ENCODE measurements at places on chromosomes 3 and 15.

GRCh38 chr3:124352149-124352539 lies 360.2 kb upstream of the ROPN1 start:
- DNase-seq = no peak

- DNase-seq = no peak
These were observed 70.0 kb downstream of the ALCAM start for GRCh38 chr3:105436687-105437086.

DNA sequence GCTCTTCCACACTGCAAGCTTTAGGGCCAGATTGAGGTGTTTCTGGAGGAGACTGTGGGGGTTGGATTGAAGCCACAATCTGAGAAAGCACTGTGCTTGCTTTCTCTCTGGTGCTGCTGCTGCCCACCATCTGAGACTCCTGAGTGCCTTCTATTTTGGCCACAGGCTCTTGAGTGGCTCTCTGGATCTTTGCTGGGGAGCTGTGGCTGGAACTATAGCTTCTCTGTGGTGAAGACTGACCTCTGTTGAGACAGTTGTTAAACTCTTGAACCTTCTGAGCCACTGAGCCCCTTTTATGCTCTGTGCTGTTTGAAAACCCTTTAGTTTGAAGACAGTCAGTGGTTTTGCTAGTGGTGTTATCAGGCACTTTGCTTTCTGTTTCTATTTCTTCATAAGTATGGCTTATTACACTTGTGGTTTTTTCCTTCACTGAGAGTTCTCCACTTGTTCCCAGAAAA lies 108.7 kb upstream of the TSPAN3 start:
- DNase-seq = no peak

DNA sequence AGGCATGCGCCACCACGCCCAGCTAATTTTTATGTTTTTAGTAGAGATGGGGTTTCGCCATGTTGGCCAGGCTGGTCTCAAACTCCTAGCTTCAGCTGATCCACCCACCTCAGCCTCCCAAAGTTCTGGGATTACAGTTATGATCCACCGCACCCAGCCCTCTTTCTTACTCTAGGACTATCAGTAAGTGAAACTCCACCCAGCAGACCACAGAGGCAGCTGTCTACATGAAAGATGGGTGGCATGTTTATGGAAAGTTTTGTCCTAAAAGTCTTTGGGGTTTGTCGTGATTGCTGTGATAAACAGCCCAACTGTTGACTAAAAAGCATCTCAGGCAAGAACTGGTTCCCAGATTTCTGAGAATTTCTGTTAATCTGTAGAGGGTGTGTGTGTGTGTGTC lies 10.9 kb downstream of the ARL6IP5 start:
- no peak for DNase-seq

- no peak for DNase-seq
These were observed 139.1 kb downstream of the GBE1 start for GRCh38 chr3:81622395-81622794.

GRCh38 chr3:188113756-188114155 lies 40.2 kb upstream of the LPP start:
- DNase-seq = no peak

DNA sequence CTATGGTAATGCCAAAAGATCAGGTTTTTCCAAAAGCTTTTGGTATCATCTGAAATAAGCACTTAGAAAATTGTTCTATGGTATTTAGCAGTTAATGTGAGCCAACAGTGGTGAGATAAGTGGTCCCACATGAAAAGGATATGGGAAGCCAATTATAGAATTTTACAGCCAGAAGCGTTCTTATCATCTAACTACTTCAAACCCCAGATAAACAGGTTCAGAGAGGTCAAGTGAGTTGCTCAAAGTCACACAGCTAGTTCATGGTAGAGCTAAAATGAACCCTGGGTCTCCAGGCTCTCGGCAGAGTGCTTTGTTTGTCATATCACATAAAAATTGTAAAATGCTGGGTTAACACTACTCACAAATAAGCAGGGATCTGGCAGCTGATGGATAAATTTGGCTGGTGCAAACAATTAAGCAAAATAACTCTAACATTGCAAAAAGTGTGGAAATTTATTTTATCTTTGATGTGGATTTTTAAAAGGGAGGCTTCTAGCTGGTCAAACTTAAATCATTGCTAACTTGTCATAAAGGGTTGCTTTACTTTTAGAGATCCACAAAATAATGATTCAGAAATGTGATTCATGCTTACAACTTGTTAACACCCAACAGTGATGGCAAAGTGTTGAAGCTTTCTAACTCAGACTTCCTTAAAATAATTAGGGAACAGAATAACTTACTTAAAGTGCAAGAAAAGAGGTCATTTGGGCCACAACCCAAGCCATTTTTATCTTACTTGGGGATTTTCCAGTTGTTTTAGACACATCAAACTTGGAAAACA lies 202.8 kb upstream of the TBC1D5 start:
- DNase-seq = no peak

DNA sequence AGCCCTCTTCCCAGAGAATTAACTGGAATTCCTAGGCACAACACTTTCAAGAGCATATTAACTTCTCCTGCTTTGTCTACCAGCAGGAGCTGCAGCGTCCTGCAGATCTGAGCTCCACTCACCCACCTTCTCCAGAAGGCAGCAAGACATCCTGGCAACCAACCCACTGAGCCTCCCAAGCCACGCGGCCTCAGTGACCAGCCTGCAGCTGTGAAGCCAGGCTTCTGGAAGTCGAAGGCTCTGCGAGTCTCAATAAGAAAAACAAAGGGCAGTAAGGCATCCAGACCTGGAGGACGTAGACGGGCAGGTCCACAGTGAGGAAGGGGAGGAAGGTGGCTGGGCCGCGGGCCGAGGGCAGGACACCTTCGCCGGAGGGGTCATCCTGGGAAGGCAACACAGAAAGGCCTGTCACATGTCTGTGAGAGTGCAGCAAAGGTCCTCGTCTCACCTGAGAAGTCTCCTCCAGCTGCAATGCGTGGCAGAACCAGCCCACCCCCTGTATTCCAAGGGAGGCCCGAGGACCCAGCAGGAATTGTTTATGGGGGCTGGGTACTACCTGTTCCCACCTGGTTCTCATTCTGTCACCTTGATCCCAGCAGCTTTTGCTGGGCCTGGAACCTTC lies 36.2 kb downstream of the ZXDC start:
- DNase-seq = no peak

DNA sequence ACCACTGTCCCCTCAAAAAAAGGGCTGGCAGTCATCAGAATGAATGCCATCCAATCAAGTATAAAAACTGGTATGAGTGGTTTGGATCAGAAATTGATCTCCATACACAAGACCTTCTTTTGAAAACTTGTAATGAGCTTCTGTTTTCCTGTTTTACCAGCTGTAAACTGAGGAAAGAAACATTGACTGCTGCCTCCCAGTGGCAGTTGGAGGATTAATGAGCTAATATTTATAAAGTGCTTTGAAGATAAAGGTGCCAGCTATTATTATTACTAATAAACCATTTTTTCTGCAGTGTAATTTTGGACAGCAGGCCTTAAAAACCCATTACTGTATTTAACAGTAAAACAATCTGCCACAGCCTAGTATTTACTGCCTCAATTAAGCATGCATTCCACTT lies 11.4 kb downstream of the CHL1 start:
- no peak for DNase-seq

- DNase-seq = no peak
These were observed 3.8 kb upstream of the SLCO3A1 start for GRCh38 chr15:91849749-91850161.

GRCh38 chr3:183265157-183265642 lies 12.1 kb downstream of the B3GNT5 start:
- DNase-seq = no peak

- DNase-seq = no peak
These were observed 4.5 kb upstream of the MNS1 start for GRCh38 chr15:56469483-56469882.

- no peak for DNase-seq
These were observed 315.2 kb downstream of the UACA start for GRCh38 chr15:70447928-70448698.

- DNase-seq = peak; percentile 65
These were observed 615 bp downstream of the VPS18 start for GRCh38 chr15:40894681-40895448.

DNA sequence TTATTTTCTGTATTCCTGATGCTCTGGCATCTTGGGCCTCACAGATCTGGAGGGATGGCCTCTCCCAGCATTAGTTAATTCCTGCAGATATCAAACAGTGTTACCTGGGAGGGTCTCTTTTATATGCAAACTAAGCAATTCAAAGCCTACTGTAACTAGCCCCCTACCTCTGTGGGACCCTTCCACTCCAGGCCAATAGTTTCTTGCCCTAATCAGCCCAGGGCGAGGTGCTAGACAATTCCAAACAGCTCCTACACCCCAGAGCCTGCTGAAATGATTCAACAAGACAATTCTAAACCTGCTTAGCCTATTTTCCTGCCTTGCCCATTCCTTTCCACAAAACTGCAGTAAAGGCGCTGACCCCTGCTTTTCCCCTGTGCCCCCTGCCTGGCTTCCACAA lies 106.6 kb upstream of the IGSF10 start:
- DNase-seq = no peak

GRCh38 chr3:136380530-136380929 lies 130.4 kb downstream of the PCCB start:
- no peak for DNase-seq

Data from GM12892 (cell line).